ENCODE measurements at places on chromosomes 1 and 21.
A peak's percentile ranks its signal among the peaks of the same experiment; 100 is the strongest.

GRCh38 chr1:160978510-160978927, 23.9 kb upstream of the ITLN2 start:
- H3K4me1 ChIP-seq = peaks cover 7% of the 10 kb centered on the region
- no peak for DNase-seq
- no peak overlapping the region for H3K4me3 ChIP-seq
- peaks cover 41% of the 10 kb centered on the region for H3K27me3 ChIP-seq
- H3K27ac ChIP-seq = no peak overlapping the region

GRCh38 chr1:39540504-39541031, 36.0 kb downstream of the PABPC4 start:
- H3K4me3 ChIP-seq = no peak overlapping the region
- no peak for DNase-seq
- peaks cover 26% of the 10 kb centered on the region for H3K36me3 ChIP-seq
- peaks cover 5% of the 10 kb centered on the region for H3K4me1 ChIP-seq
- no peaks in the 10 kb centered on the region for H3K27me3 ChIP-seq
- no peak overlapping the region for H3K27ac ChIP-seq

DNA sequence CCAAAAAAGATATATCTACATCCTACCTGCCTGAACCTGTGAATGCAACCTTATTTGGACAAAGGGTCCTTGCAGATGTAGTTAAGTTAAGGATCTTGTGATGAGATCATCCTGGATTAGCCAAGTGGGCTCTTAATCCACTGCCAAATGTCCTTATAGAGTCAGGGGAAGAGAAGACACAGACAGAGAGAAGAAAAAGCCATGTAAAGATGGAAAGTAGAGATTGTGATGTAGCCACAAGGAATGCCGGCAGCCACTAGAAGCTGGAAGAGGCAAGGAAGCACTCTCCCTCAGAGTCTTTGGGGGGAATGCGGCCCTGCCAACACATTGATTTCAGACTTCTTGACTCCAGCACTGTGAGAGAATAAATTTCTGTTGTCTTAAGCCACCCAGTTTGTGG, 16.2 kb downstream of the HSD11B1 start:
- H3K27ac ChIP-seq = no peak overlapping the region
- peaks cover 5% of the 10 kb centered on the region for H3K36me3 ChIP-seq
- DNase-seq = no peak
- H3K4me1 ChIP-seq = no peaks in the 10 kb centered on the region
- no peaks in the 10 kb centered on the region for H3K27me3 ChIP-seq

- no peak for DNase-seq
- no peak overlapping the region for H3K4me3 ChIP-seq
- peak overlapping the region; percentile 22 for H3K27ac ChIP-seq
- H3K27me3 ChIP-seq = no peaks in the 10 kb centered on the region
- H3K4me1 ChIP-seq = peaks cover 13% of the 10 kb centered on the region
- no peaks in the 10 kb centered on the region for H3K36me3 ChIP-seq
These were observed 53.2 kb upstream of the MRPS6 start for GRCh38 chr21:34020005-34020847.

- H3K4me3 ChIP-seq = no peak overlapping the region
- no peaks in the 10 kb centered on the region for H3K4me1 ChIP-seq
- peaks cover 60% of the 10 kb centered on the region for H3K36me3 ChIP-seq
- no peaks in the 10 kb centered on the region for H3K27me3 ChIP-seq
These were observed 11.1 kb downstream of the CPT2 start for GRCh38 chr1:53207726-53208125.

DNA sequence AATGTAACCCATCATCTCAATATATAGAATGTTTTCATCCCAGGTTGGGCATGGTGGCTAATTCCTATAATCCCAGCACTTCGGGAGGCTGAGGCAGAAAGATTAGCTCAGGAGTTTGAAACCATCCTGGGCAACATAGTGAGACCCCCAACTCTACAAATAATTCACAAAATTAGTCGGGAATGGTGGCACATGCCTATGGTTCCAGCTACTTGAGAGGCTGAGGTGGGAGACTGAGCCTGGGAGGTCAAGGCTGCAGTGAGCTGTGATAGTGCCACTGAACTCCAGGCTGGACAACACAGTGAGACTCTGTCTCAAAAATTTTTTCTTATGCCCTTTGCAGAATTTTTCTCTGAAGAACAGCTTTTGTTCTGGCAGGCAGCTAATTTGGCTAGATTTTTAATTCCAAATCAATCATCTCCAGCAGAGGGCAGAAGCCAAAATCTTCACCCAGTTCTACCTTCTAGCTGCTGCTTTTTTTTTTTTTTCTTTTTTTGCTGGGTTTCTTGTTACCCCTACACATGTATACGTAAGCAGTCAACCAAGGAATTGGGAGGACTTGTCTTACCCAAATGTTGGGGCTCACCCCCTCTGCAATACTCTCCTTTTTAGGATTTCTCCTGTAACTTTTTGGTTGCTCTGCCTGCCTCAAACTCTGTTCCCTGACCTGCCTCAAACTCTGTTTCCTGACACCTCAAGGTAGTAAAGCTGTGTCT, 2.7 kb upstream of the RAD54L start:
- peaks cover 3% of the 10 kb centered on the region for H3K36me3 ChIP-seq
- H3K27me3 ChIP-seq = no peaks in the 10 kb centered on the region
- no peak overlapping the region for H3K4me3 ChIP-seq
- no peak for DNase-seq

DNA sequence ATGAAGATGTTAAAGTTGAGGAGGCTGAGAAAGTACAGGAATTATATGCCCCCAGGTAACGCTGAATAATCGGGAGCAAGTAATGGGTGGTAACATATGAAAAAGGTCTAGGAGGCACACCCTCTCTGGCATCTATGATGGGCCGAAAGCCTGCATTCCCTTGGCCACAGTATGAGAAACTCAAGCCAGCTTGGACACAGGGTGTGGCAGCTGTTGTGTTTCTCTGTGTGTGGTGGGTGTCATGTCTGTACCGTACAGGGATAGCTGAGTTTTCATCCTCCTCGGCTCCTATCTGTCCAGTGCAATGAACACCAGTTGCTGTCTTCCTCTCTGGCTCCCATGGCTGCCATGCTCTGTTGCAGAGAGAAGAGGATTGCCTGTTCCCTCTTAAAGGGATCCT, 32.9 kb downstream of the NBPF3 start:
- DNase-seq = no peak
- H3K27me3 ChIP-seq = no peaks in the 10 kb centered on the region
- H3K27ac ChIP-seq = no peak overlapping the region
- H3K4me3 ChIP-seq = no peak overlapping the region
- no peaks in the 10 kb centered on the region for H3K4me1 ChIP-seq
- H3K36me3 ChIP-seq = peaks cover 15% of the 10 kb centered on the region

- H3K4me1 ChIP-seq = peaks cover 67% of the 10 kb centered on the region
- H3K36me3 ChIP-seq = peaks cover 27% of the 10 kb centered on the region
- H3K27me3 ChIP-seq = no peaks in the 10 kb centered on the region
- H3K4me3 ChIP-seq = peak overlapping the region; percentile 89
These were observed 7.0 kb downstream of the PAFAH2 start for GRCh38 chr1:25990702-25991395.

GRCh38 chr1:171841931-171842761, 848 bp downstream of the DNM3 start:
- H3K4me3 ChIP-seq = peak overlapping the region; percentile 83
- H3K27ac ChIP-seq = peak overlapping the region; percentile 41
- DNase-seq = peak; percentile 21
- peaks cover 25% of the 10 kb centered on the region for H3K27me3 ChIP-seq

- H3K27ac ChIP-seq = no peak overlapping the region
- no peak for DNase-seq
- H3K4me1 ChIP-seq = peaks cover 15% of the 10 kb centered on the region
- no peak overlapping the region for H3K4me3 ChIP-seq
These were observed 4.1 kb downstream of the BLACAT1 start for GRCh38 chr1:205451759-205452164.

- H3K36me3 ChIP-seq = no peaks in the 10 kb centered on the region
- H3K27me3 ChIP-seq = no peaks in the 10 kb centered on the region
- H3K4me3 ChIP-seq = no peak overlapping the region
- no peak for DNase-seq
- no peaks in the 10 kb centered on the region for H3K4me1 ChIP-seq
These were observed 26.5 kb downstream of the CAMK1G start for GRCh38 chr1:209609791-209610630.

- H3K4me1 ChIP-seq = peaks cover 46% of the 10 kb centered on the region
- no peak overlapping the region for H3K27ac ChIP-seq
- DNase-seq = no peak
- peak overlapping the region; percentile 90 for H3K4me3 ChIP-seq
- peaks cover 19% of the 10 kb centered on the region for H3K36me3 ChIP-seq
These were observed 8.7 kb upstream of the SLX9 start for GRCh38 chr21:44931137-44931500.

- peaks cover 3% of the 10 kb centered on the region for H3K4me1 ChIP-seq
- no peak for DNase-seq
- H3K27me3 ChIP-seq = peaks cover 15% of the 10 kb centered on the region
- peaks cover 3% of the 10 kb centered on the region for H3K36me3 ChIP-seq
- H3K4me3 ChIP-seq = no peak overlapping the region
These were observed 84.0 kb downstream of the PTPRU start for GRCh38 chr1:29320156-29320940.

- no peaks in the 10 kb centered on the region for H3K27me3 ChIP-seq
- no peak overlapping the region for H3K4me3 ChIP-seq
- no peak overlapping the region for H3K27ac ChIP-seq
- no peak for DNase-seq
- H3K4me1 ChIP-seq = peaks cover 3% of the 10 kb centered on the region
These were observed 84.3 kb downstream of the NPHP4 start for GRCh38 chr1:5907966-5908365.

DNA sequence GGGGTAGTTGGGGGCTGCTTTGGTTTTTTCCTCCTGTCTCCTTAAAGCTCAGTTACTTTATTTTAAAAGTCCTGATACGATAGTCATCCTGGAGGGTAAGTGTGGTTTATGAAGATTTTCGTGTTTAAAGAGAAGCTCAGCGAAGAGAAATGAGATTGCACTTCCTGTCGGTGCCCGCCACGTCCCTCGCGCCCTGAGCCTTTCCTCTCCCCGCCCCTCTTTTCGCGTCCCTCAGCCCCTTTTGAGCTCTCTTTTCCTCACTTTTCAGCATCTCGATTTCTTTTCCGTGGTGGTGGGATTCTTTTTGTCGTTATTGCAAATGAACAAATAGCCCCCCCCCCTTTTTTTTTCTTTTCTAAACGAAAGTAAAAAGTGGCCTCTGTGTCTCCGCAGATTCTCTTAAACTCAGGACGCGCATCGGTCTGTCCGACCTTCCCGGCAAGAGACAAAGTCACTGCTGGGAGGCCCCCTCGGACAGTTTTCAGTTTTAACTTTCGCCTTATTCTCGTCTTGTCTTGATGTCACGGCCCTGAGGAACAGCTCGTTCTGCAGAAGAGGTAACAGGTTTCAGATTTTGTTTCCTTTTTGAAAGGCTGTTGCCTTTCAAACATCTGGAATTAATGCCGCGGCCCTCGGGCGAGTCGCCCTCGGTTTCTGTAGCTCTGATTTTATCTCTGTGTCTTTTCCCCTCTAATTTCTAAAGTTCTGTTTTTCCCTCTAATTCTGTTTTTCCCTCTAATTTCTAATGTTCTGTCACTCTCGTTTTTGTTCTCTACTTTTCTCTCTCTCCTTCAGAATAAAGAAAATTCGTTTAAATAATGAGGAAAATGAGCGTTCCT, 1.0 kb upstream of the DMRTA2 start:
- peaks cover 89% of the 10 kb centered on the region for H3K27me3 ChIP-seq
- no peak for DNase-seq
- H3K36me3 ChIP-seq = peaks cover 20% of the 10 kb centered on the region
- peak overlapping the region; percentile 80 for H3K4me3 ChIP-seq

DNA sequence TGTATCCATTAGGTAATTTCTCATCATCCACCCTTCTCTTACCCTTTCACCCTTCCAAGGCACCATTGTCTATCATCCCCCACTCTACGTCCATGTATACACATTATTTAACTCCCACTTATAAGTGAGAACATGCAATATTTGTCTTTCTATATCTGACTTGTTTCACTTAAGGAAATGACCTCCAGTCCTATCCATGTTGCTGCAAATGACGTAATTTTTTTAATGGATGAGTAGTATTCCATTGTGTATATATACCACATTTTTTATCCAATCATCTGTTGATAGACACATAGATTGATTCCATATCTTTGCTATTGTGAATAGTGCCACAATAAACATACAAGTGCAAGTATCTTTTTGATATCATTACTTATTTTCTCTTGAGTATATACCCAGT, 322.9 kb upstream of the CXADR start:
- no peak overlapping the region for H3K27ac ChIP-seq
- H3K36me3 ChIP-seq = peaks cover 3% of the 10 kb centered on the region
- no peaks in the 10 kb centered on the region for H3K4me1 ChIP-seq
- H3K4me3 ChIP-seq = no peak overlapping the region
- DNase-seq = no peak

DNA sequence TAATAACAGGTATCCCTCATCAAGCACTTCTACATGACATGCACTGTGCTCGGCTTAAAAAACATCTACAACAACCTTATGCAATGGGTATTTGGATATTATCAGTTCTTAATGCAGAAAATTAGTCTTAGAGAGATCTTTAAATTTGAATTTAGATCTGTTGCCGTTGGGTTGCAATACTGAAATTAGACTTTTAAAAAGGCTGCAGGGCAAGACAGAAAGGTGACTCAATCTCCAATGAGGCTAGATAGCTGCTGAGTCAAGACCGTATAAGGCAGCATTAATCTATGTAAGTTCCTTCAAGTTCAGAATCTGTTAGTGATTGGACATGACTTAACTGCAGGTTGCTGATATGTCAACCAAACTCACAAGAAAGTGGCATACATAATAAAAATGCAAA, 37.3 kb downstream of the OLFM3 start:
- H3K36me3 ChIP-seq = no peaks in the 10 kb centered on the region
- H3K4me3 ChIP-seq = no peak overlapping the region
- H3K4me1 ChIP-seq = no peaks in the 10 kb centered on the region

DNA sequence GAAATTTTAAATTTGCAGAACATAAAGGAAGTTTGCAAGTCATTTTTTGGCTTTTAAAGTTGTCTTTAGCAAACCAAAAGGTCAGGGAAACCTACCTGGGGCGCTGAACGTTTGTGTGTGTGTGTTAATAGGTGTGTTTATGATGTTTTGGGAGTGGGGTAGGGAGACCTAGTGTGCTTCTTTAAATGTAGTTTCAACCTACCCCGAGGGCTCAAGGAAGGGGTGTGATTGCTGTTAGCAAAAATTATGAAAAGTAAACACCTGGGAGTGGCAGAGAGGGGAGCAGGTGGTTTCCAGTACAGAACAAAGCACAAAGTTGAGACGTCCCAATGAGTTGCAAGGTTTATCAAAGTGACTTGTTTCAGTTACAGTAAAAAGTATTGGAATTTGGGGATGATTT, 58.7 kb upstream of the WDR26 start:
- H3K27ac ChIP-seq = no peak overlapping the region
- no peak for DNase-seq
- H3K27me3 ChIP-seq = no peaks in the 10 kb centered on the region
- no peak overlapping the region for H3K4me3 ChIP-seq
- no peaks in the 10 kb centered on the region for H3K36me3 ChIP-seq
- peaks cover 8% of the 10 kb centered on the region for H3K4me1 ChIP-seq

DNA sequence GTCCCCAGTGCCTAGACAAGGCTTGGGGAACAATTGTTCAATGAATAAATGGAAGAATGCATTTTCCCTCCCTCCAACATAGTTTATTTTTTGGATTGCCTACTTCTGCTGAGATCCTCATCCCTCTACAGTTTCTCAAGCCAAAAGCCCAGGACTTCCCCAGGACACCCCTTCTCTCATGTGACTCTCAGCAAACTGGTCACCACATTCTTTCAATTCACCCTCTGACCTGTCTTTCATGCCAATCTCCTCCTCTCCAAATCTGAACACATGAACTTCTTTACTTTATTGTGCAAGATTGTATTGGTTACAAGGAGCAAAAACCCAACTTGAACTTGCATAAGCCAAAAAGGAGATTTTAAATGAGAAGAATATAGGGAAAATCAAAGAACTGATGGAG, 103.2 kb upstream of the JUN start:
- DNase-seq = no peak
- peaks cover 30% of the 10 kb centered on the region for H3K4me1 ChIP-seq
- H3K27me3 ChIP-seq = no peaks in the 10 kb centered on the region
- H3K4me3 ChIP-seq = no peak overlapping the region
- peak overlapping the region; percentile 87 for H3K27ac ChIP-seq
